ENCODE measurements at places on chromosomes 4 and X. TPM values are rescaled to one million over a fixed set of nuclear protein-coding genes. Genes with fewer than 3 reads are reported as not detected.

DNA sequence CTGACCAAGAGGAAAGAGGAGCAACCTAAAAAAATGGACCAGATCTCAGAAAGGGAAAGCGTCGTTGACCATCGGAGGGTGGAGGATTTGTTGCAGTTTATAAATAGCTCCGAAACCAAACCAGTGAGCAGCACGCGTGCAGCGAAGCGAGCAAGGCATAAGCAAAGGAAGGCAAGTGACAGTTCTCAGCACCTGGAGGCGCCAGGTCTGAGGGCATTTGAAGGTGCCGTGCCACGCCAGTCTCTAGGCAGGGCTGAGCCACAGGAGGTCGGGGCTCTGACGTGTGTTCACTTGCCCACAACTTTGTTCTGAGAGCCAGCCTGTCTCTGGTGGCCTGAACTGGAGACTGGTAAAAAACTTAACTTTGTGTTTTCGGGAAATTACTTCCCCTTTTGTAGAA is 59.7 kb downstream of the TNIP2 start:
- no peak for DNase-seq

GRCh38 chr4:8328866-8329559 is 59.5 kb downstream of the HTRA3 start:
- no peak for DNase-seq

DNA sequence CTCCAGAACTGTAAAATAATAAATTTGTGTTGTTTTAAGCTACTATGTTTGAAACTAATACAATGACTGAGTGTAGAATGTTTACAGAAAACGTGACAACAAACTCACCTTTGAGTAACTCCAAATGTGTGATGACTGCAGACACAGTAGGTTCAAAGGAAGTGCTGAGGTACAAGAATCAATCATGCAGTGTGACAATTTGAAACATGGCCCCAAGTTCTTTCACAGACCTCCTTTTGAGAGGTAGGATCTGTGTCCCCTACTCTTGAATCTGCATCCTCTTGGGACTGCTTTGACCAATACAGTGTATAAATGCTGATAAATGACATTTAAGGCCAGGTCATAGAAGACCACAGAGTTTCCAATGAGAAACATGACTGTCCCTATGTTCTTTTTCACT is 667.7 kb upstream of the DIPK2B start:
- DNase-seq = no peak

- no peak for DNase-seq
Observed at GRCh38 chrX:27976284-27976683, 5.0 kb downstream of the DCAF8L1 start.

- DNase-seq = no peak
Observed at GRCh38 chrX:48083706-48084105, 12.3 kb upstream of the ZNF630 start.

Gene BTC
- 32.9 TPM for total RNA-seq

Gene TLR7
- total RNA-seq = 1.2 TPM

Gene GPR82
- total RNA-seq = 0.10 TPM

Gene ZNF630
- 4.6 TPM for total RNA-seq

Gene BRS3
- not detected for total RNA-seq

Gene TLR8
- total RNA-seq = not detected

Measured in tongue (tissue), 3 donors.